ENCODE measurements at places on chromosomes 2 and 18.

- DNase-seq, result no peak
Measured at GRCh38 chr2:25805987-25806386, 72.3 kb downstream of the ASXL2 start.

DNA sequence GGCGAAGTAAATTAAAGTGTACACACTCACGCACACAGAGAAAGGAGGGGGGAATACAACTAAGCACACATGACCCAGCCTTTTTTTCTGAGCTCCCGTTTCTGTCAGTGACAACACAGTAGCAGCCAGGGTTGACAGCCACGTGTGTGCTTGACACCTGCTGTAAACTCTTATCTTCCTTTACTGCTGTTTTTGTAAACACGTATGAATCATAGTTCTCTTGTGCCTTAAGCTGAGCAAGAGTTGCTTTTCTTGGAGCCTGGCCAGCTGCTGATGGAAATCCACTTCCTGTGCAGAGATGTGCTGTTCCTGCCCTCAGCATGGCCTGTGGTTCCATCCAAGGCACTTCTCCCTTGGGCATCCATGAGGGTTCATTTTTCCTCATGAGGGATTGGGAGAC, 561.9 kb downstream of the GALR1 start:
- no peak for DNase-seq

GRCh38 chr2:68746408-68746807, 11.8 kb downstream of the ARHGAP25 start:
- DNase-seq, result no peak

DNA sequence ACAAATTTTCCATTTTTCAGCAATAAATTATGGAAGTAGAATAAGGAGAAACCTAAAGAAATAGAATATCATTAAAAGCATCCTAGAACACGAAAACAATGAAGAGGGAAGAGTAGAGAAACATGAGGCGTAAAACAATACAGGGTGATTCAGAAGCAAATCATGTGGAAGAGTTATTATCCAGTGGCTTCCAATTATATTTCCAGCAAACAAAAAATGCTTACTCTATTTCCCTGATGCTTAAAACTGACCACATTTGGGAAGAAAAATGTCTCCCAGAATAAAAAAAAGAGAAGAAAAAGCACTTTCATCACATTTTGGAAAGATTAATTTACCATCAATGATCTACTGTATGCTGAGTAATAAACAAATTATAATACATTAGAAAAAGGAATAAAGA, 192.6 kb downstream of the CD226 start:
- DNase-seq, result no peak

DNA sequence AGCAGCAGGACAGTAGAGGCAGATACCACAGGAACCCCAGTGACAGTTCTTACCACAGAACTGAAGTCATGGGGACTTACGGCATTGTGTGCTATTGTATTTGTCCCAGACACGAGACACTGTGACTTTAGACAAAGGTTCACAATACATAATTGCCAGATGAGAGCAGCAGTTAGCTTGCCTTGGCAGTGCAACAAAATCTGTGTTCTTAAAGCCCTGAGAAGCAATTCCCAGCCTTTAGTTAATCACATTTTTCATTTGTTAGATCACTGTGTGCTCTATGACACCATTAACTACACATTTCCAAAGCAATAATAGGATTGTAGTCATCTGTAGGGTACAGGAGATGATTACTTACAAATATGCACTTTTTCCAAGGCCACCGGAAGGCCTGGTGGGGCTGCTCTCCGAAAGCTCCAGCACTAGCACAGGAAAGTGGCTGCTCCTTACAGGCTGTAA, 97.5 kb upstream of the LDLRAD4 start:
- no peak for DNase-seq

DNA sequence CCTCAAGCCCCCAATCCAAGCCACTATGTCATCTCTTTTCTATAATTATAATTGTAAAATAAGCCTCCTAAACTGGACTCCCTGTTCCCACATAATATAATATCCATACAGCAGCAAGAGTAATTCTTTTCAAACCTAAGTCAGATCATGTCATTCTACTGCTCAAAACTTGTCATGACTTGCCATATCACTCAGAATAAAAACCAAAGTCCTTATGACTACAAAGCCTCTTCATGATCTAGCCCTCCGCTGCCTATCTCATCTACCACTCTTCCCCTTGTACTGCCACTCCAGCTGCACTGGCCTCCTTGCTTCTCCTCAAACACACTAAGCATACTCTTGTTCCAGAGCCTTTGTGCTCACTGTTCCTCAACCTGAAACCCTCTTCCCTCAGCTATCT, 69.9 kb downstream of the MEMO1 start:
- DNase-seq, result no peak

DNA sequence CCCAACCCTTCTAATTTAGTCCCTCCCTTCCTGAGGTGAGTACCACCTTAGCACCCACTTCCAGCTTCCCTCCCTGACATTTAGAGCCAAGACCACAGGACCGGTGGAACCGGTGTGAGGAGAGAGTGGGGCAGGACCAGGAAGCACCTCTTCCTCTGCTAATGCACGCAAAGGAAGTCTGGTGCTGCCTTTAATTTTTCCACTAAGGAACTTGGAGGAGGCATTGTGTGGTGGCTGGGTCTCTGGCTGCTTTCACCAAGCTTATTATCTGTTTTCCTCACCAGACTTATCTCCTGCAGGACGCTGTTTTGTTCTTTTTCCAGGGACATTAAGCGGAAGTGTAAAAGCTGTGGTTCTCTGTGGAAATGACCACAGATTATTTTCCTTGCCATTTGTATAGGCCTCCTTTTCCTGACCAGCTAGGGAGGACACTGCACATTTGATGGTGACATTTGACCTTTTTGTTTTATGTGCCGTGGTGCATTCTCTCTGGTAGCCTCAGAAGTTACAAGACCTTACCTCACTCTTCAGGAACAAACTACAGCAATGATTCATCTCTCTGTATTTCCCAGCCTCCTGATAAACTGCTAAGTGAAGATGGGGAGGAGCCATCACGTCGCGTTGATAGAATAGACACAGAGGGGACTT, 39.8 kb upstream of the SPTBN1 start:
- DNase-seq, result no peak

GRCh38 chr18:32271672-32272208, 81.9 kb downstream of the MEP1B start:
- DNase-seq, result no peak

DNA sequence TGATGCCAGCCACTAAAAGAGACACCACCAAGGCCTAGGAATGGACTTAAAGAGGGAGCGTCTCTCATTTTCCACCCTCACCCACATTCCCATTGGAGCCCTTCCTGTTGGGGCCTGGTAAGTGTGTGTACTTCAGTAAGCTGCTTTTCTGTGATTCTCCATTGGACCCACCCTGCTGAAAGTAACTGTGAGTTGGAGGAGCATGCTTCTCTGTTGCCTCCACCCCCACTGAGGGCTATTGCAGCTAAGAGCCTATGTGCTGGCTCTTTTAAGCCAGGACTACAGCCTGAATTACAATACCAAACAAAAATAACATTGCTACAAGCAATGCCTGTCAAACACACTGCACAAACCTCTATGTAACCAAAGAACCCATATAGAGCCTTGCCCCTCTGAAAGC, 81.1 kb downstream of the TRABD2A start:
- DNase-seq, result no peak

GRCh38 chr2:23498943-23499342, 114.0 kb downstream of the KLHL29 start:
- DNase-seq, result no peak

GRCh38 chr18:55584201-55584600, 3.8 kb downstream of the TCF4 start:
- DNase-seq, result no peak

GRCh38 chr2:17947113-17947512, 68.6 kb downstream of the KCNS3 start:
- no peak for DNase-seq

DNA sequence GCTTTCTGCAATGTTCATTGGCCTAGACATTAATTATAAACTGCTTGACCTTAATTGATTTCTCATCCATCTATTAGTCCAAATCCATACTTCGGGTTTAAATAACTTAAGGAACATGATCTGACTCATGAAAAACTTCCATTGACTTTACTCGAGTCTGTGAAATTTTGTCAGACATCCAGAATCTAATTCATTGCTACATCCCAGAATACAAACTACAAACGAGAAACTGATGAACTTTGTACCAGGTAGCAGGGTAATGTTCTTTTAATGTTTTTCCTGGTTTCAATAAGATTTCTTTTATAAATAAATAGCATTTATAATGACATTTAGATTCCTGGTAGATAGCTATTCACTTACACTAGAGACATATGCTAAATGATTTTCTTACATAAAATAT, 36.0 kb upstream of the IKZF2 start:
- no peak for DNase-seq

- DNase-seq, result no peak
Measured at GRCh38 chr2:151403914-151404313, 5.8 kb upstream of the RIF1 start.

DNA sequence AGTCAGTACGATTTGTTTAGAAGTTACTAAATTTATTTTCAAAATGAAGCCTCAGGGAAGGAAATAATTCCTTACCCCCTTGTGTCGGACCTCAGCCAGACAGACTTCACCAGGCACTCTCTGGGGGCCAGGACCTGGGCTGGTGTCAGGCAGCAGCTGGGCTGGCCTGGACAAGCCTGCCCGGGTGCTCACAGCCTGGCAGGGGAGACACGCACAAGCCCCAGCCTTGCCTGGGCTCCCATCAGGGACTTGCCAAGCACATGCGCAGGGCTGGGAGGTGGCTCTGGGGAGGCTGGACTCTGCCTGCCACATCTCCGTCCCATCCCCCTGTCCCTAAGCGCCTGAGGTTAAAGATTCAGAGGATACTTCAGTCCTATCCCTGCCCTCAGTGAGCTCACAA, 56.8 kb upstream of the HS6ST1 start:
- no peak for DNase-seq

DNA sequence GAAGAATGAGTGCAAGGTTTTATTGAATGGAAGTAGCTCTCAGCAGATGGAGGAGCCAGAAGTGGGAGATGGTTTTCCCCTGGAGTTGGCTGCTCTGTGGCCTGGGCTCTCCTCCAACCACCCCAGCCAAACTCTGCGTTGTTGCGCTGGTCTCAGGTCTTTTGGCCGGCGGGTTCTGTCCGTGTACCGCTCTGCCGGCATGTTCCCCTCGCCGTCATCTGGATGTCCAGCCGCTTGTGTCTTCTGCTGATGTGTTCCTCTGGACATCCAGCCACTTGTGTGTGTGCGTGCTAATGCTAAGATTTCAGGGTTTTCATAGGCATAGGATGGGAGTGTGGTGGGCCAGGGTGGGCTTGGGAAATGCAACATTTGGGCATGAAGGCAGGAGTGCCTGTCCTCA, 1311.3 kb upstream of the TMEFF2 start:
- no peak for DNase-seq

- no peak for DNase-seq
Measured at GRCh38 chr2:128796321-128796720, 477.7 kb upstream of the HS6ST1 start.

- no peak for DNase-seq
Measured at GRCh38 chr18:77039196-77040130, 93.1 kb downstream of the MBP start.

GRCh38 chr2:133856678-133857077, 288.4 kb upstream of the NCKAP5 start:
- DNase-seq, result no peak

DNA sequence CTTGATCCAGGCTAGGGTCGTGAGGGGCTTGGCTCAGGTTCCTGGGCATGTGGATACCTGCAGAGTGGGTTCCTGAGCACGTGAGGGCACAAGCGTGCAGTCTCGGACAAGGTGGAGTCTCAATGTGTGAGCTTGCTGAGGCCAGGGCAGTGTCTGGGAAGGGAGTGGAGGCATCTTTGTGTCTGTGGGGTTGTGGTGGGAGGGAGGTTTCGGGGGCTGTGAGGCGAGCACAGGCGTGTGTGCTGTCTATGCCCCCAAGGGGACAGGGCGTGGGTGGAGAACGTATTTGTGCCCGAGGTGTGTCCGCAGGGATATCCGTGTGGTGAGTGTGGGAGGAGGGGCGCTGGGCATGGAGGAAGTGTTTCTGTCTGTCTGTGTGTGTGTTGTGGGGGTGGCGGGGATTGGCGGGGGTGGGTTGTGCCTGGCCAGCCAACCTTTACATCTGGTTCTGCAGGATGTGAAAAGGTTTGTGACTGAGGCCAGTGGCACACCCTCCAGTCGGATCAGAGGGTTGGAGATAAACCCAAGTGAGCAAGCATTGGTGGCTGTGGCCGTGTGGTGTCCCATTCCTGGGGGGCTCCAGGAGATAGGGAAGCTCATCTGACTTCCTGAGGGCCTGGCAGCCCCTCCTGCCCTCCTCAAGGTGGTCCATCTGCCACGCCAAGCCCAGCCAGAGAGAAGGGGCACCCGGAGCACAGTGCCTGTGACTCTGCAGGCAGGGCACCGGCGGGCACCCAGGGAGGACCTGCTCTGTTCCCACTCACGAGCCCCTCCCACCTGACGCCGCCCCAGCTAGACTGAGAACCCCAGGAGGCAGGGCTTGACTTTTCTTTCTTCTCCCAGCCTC, 57.1 kb downstream of the ZFP36L2 start:
- peak; percentile 32 for DNase-seq

DNA sequence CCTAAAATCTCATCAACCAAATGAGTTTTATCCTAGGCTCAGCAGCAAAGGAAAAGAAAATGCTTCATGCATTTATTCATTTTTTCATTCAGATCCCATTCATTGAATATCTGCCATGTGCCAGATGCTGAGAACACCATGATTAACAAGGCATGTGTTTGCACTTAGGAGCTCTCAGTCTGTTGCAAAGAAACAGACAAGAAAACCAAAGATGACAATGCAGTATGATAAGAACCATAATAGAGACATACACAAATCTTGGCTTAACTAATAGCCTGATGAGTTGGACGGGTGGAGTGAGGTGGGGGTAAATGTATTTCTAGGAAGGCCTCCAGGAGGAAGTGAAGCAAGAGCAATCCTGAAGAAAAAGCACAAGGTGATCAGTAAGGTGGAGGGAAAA, 177.8 kb upstream of the SCN7A start:
- no peak for DNase-seq

DNA sequence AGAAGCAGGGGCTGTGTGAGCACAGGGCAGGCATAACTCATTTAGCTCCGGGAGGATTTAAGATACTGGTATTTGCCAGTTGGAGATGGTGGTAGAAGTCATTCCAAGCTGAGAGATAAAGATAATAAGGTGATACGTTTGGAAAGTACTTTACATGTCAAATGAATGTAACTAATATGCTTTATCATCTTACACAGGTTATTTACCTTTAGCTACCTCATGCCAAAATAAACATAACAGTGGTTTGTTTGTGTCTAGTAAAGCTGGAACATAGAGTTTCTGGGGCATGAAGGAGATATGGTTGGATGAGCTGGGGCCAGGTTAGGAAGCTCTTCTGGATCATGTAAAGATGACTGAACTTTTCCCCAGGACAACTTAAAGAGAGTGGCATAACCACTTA, 126.9 kb upstream of the PIK3C3 start:
- DNase-seq, result no peak

DNA sequence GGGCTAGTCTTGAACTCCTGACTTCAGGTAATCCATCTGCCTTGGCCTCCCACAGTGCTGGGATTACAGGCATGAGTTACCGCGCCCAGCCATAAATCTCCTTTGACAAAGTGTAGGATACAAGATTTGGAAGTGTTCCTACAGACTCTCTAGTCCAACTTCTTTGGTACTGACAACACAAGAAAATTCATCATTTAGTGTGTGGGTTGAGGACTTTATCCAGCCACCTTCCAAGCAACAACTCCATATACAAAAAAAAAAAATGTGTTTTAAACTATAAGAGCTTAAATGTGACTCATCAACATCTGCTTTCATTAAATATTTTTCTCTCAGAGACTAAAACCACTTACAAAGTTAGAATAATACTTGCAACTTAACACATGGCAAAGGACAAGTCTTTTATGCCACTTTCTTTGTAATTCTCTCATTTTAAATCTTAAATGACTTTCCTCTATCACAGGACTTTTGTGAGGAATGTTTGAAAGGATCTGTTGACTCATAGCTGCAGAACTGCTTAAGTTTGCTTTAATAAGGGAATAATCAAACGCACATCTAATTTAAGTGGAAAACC, 46.2 kb upstream of the ITGAV start:
- no peak for DNase-seq
